ENCODE measurements at places on chromosomes 7 and 10.
A peak's percentile ranks its signal among the peaks of the same experiment; 100 is the strongest.

DNA sequence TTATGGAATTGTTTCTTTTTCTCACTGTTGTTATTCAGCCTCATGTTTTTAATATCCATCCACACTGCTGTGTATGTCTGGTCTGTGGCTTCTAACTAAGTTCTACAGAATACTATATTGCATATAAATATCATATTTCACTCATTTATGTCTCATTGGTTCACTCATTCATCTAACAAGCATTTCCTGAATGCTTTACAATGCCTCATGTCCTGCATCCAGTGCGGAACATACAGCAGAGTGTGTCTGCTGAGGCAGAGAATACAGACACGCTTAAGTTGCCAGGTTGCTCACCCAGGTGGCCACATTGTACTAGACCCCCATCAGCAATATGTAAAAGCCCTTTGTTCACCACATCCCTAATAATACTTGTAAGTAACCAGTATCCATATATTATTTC, 111.8 kb upstream of the CNTNAP2 start:
- DNase-seq = no peak

DNA sequence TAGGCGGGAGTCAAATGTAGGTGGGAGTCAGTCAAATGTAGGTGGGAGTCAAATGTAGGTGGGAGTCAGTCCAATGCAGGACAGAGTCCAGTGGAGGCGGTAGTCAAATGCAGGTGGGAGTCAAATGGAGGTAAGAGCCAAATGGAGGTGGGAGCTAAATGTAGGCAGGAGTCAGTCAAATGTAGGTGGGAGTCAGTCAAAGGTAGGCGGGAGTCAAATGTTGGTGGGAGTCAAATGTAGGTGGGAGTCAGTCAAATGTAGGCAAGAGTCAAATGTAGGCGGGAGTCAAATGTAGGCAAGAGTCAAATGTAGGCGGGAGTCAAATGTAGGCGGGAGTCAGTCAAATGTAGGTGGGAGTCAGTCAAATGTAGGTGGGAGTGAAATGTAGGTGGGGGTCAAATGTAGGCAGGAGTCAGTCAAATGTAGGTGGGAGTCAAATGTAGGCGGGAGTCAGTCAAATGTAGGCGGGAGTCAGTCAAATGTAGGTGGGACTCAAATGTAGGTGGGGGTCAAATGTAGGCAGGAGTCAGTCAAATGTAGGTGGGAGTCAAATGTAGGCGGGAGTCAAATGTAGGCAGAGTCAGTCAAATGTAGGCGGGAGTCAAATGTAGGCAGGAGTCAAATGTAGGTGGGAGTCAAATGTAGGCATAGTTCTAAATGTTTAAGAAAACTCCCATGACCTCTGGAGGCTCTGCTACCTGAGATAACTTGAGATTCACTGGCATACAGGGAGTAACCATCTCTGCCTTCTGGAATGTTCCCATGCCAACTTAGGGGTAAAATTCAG, 30.2 kb upstream of the ZFAND2A start:
- no peak for DNase-seq

DNA sequence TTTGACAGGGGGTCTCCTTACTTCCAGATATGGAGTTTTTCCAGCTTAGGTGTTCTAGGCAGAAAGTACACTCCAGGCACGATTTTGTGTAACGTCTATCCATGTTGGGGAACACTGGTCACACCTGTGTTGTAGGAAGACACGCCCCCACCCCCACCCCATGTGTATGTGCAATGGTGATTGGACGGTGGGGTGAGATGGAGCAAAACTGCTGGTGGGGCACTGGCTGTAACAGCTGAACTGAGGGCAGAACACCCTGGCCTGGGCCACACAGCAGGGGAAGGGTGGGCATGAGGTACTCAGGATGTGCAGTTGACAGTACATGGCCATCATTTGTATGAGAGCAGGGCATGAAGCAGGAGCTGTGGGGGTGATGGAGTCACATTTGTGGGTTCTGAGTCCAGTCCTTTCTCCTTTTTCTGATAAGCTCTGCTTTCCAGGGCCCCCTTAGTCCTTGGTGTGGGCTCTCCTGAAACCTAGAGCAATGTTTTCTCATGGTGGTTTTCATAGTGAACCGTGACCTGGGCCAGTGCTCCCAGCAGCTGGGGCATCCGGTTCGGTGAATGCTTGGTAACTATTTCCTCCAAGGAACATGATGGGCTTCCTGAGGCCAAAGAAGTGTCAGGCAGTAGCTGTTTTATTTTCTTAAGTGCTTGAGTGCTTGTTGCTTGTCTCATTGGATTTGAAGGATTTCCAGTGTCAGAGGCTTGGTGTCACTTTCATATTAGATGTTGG, 63.4 kb upstream of the AQP1 start:
- DNase-seq = no peak

- no peak for DNase-seq
Observed at GRCh38 chr10:81109200-81109752, 571.6 kb downstream of the SH2D4B start.

- DNase-seq = no peak
Observed at GRCh38 chr10:571166-571565, 118.3 kb downstream of the DIP2C start.

DNA sequence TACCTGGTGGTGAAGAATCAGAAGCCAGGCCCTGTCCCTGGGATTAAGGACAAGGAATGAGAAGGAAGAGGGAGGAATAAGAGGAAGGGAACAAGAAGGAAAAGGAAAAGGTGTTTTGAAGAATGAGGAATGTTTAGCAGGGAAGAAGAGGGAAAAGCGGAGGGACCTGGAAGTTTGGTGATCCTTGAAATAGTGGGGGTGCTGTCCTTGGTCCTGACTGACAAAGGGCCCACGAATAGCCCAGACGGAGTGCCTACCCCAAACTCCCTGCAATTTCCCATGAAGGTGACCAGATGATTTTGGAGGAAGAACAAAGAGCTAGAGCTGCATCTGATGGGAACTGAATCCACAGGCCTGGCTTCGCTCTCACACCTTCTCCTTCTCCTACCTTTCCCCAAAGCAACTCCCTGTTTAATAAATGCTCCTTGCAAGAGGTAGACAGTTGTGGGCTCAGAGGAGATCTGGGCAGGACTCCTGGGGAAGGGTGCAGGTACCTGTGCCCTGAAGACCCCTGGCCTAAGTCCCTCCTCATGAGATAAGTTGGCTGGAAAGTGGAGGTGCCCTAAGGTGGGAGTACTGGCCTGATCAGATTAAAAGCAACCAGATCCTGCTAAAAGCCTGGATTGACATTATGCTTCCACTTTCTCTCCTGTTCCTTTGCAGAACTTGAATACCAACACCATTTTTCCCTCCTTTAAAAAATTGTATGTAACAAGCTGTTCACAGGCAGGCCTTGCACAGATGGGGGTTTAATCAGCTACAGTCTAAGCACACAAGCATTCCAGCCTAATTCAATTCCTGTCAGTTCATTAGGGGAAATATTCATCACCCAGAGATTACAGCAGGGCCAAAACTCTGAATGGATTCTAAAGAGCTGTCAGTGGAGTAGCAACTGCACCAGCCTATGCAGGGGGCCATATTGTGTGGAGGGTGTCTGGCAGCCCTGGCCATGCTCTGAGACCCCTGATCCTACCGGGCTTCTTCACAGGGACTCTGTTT, 19.4 kb downstream of the KAZALD1 start:
- no peak for DNase-seq

DNA sequence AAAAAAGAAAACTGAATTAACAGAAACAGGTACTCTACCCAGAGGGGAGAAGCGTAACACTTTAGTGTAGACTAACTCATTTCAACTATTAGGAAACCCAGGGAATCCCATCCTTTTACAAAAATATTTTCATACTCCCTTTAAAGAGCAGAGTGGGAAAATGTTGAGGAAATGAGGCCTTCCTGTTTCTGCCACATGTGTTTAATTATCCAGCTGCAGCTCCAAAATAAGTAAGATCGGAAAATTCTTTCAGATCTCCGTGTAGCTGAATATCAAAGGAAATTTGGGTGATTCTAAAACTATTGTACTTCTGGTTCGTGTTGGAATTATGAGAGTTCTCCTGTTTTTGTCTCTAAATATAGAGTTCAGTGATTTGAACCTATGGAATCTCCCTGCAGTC, 58.0 kb upstream of the CAV2 start:
- no peak for DNase-seq

- DNase-seq = no peak
Observed at GRCh38 chr7:83738291-83738835, 89.4 kb upstream of the SEMA3E start.

- DNase-seq = peak; percentile 20
Observed at GRCh38 chr10:97463363-97464132, 17.6 kb downstream of the ZDHHC16 start.

- no peak for DNase-seq
Observed at GRCh38 chr7:55565681-55566080, 6.6 kb downstream of the VOPP1 start.

DNA sequence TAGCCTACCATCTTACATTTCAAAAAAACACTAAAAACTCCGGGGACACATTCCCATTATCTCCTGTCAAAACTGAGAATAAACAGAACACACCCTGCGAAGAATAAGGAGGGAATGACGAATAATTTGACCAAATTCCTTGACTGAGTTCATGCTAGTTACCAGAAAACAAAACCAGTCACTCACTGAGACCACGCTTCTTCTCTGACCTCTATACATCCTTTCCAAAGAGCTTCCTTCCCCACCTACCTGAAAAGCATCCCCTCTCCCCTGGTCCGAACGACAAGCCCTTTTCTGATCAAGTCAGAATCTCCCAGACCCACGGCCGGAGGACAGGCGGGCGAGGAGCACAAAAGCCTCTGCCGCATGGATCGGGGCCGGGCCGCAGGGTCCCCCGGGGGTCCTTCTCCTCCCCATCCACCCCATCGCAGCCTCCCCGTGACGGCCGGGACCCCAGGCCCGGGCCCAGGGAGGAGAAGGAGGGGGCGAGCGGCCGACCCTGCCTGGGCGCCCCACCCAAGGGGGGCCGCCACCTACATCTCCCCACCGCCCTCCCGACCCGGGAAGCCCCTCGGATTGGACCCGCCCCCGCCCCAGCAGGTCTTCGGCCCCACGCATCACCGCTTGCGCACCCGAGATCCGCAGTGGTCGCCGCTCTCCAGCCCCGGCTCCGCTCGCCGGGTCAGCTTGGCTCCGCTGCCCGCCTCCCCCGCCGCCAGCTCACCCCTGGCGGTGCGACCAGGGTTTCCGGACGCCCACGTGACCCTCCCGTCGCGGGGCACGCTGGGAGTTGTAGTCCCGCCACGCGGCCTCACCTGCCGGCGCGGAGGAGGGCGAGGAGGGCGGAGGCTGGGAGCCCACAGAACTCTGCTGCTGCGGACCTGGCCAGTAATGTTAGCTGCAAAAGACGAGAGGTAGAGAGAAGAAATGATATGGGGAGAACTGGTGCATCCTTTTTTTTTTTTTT, at the start of gene SLC37A3:
SLC37A3 (minus strand) TSS at position 747 of the 967 bp plus-strand sequence. CDS start 16,004 bp downstream, outside the sequence.
- peak; percentile 79 for DNase-seq

- DNase-seq = no peak
Observed at GRCh38 chr10:124105594-124105993, 12.2 kb upstream of the CHST15 start.

DNA sequence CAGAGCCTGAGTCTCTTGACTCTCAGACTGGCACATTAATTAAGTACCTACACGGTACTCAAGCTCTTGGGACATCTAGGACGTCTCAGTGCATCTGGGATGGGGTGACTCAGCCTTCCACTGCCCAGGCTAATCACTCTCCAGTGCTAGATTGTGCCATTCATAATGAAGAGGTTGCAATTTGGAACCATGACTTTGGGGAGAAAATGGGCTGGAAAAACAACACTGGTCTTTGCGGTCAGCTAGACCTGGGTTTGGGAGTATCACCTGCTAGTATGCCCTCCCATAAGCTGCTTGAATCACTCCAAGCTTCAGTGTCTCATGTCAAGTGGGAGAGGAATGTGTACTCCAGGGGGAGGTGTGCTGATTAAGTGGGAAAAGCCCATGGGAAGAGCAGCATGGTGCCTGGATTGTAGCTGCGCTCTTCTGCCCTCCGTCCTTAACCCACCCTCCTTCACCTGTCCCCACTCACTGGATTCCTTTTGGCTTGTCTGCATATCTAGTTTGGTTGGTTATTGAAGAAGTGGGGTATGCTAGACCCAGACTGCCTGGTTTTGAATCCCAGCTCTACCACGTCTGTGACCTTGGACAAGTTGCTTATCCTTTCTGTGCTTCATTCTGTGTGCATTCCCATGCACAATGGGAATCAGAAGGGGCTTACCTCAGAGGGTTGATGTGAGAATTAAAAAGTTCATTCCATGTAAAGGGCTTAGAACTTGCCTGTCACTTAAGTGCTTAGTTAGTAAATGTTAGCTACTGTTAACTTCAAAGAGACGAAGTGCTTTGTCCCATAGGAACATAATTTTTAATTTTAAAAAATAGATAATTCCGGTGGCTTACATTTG, 3.8 kb downstream of the NFE2L3 start:
- DNase-seq = no peak

- DNase-seq = no peak
Observed at GRCh38 chr7:64883113-64883905, 19.8 kb upstream of the ZNF273 start.

DNA sequence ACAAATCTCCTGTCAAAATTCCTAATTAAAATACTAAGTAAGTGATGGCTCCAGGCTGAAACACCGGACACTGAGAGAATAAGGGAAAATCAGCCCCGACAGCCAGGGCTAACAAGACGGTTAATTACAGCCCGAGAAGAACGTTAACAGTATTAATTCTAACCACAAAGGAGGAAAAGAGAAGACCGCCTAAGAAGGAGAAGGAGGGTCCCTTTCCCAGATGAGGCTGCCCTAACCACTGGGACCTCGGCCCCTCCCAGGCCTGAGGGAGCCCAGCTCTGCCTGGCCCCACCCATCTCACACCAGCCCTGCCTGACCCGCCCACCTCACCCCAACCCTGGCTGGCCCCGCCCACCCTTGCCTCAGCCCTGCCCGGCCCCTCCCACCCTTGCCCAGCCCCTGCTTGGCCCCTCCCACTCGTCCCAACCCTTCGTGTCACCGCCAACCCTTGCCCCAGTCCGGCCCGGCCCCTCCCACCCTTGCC, 51.3 kb downstream of the PWWP2B start:
- DNase-seq = peak; percentile 82

- DNase-seq = no peak
Observed at GRCh38 chr7:102468478-102469350, 3.9 kb downstream of the LRWD1 start.

GRCh38 chr7:73900286-73900685, 39.3 kb downstream of the TMEM270 start:
- DNase-seq = no peak

DNA sequence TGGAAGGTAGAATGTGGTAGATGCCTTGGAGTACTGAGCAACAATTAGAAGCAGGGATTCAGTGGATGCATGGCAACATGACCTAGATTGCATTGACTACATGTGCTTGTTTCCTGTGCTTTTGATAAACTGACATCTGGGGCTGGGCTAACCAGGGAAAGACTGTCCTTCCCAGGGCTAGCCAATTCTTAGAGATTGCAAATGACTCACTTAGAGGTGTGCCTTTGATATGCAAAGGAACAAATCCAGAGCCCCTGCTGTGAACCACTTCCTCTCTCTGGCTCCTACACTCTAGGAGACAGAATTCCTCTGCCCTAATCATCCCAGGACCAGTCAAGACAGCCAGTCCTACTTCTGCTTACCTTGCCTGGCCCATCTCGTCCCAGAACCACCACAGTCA, 651.5 kb downstream of the LRMDA start:
- DNase-seq = no peak

- no peak for DNase-seq
Observed at GRCh38 chr7:99092064-99092720, 51.7 kb downstream of the SMURF1 start.

All from CD4-positive, alpha-beta T cell treated with Interleukin-15 for 1 hour (primary cell).